Psoas muscle (tissue), 8 donors: ENCODE measurements at places on chromosomes 5 and 9. TPM values are rescaled to one million over a fixed set of nuclear protein-coding genes. Genes with fewer than 3 reads are reported as not detected.

GRCh38 chr5:123719004-123719403 lies 207.0 kb downstream of the CSNK1G3 start:
- no peak for DNase-seq

SHISAL2B gene
- total RNA-seq: not detected

TRMO gene
- total RNA-seq: 7.1 TPM

FGF10 gene
- 0.86 TPM for total RNA-seq

- DNase-seq: no peak
Measured at GRCh38 chr5:14009575-14009974, 65.1 kb upstream of the DNAH5 start.

DNA sequence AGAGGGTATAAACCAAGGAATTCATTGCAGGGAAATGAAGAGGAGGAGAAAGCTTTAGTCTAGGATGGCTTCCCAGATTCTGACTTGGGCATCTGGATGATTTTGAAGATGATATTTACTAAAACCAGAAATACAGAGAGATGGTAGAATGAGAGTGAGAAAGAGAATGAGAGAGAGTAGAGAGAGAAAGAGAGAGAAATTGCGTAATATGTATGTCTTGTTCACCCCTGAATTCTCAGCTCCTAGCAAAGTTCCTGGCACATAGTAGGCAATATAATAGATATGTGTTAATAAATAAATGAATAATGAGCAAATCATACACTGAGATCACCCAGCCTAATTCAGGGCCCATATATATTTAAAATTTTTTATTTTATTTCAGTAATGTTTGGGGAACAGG lies 1089.5 kb upstream of the DMAC1 start:
- DNase-seq: no peak

GRCh38 chr5:59093329-59093728 lies 510.5 kb downstream of the RAB3C start:
- DNase-seq: no peak

DNA sequence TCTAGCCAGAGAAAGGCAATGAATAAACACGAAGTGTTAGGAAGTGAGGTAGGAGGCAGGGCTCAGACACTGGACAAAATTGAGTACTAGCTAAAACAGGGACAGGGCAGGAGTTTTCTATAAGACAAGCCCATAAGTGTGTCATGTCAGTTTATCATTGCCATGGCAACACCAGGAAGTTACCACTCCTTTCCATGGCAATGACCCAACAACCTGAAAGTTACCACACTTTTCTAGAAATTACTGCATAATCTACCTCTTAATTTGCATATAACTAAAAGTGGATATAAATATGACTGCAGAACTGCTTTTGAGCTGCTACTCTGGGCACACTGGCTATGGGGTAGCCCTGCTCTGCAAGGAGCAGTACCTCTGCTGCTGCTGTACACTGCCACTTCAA lies 442.5 kb upstream of the COX7C start:
- no peak for DNase-seq

GGTA1 gene
- total RNA-seq: 1.7 TPM

DNA sequence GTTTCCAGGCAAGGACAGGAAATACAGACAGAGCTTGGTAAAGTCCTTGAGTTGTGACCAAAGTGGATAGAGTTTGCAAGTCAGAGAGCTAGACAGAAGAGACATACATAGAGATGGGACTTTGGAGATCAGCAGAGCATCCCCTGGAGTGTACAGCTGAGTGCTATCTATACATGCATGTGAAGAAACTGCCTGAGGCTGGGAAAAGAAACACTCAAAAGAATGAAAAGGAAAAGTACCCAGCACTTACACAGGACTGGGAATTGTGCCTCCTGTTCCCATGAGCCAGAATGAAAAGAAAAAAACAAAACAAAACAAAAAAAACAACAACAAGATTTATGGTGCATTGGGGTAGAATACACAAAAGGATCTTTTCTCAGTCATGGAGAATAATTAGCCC lies 606.4 kb downstream of the ZNF608 start:
- no peak for DNase-seq

- DNase-seq: no peak
Measured at GRCh38 chr5:39758426-39758825, 333.6 kb upstream of the DAB2 start.

DNA sequence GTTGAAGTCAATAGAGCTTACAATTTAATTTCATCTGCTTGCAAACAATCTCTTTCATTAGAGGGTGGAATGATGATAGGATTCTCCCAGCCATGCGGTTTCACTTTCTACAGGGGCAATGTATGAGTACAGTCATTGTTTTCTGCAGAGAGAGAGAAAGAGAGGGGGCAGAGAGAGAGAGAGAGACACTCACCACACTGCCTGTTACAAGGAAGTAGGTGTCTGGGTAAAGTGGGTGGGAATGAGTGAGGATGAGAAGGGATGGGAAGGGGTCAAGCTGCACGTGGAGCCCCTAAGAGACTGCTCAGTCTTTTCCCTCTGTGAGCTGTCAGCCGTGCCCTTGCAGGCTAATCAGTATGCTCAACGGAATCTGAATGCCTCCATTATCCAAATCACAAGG lies 454.3 kb downstream of the KDM4C start:
- no peak for DNase-seq

- DNase-seq: no peak
Measured at GRCh38 chr9:7479300-7479699, 320.3 kb downstream of the DMAC1 start.

GRCh38 chr9:95807326-95807947 lies 68.1 kb upstream of the ERCC6L2 start:
- DNase-seq: no peak
